ENCODE measurements at places on chromosomes 2 and 18.

GRCh38 chr2:24993406-24994145, 21.8 kb upstream of the DNAJC27 start:
- peak; percentile 50 for DNase-seq

DNA sequence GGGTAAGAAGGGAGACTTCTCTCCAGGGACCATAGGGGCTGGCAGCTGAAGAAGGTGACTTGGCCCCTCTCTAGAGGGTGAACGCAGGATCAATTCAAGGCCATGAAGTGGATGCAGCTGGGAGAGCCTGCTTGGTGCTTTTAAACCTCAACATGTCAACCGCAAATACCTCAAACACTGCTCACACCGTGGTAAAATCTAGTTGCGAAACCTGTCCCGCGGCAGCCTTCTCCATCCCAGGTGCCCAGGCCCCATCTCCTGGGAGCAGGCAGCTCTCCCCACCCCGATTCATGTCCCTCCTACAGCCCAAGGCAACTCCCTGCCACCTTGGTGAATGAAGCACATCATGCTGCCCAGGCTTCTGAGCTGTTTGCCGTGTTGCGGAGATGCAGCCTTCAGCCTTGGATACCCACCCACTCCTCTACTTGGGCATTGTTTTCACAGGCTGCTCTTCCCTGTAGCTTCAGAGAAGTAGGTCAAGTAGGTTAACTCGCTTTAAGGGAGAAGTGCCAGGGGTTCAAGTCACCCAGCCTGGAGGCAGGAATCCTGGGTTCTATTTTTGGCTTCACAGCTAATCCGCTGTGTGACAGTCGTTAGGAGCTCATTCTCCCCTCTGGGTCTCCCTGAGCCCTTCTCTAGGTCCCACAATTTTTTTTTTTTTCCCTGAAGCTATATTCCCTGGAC, 6.2 kb upstream of the EFR3B start:
- DNase-seq: no peak

- peak; percentile 18 for DNase-seq
Observed at GRCh38 chr2:25421820-25422411, 80.2 kb upstream of the DNMT3A start.

GRCh38 chr2:46980786-46981573, 65.4 kb upstream of the MCFD2 start:
- no peak for DNase-seq

DNA sequence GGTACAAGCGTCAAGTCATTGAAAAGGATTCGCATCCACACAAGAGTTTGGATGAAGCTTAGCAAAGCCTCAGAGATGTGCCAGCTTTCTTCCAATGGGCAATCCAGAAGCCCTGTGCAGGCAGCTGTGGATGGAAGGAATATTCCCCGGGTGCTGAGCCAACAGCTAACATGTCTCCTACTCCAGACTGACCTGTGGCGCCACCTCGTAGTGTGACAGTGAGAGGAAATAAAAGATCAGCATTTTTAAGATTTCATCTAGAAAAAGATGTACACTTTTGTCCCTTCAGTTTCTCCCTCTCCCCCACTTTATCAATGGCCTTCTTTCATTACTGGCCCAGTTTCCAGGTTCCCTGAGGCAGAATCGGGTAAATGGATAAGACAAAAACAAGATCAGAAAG, 48.9 kb upstream of the SPATS2L start:
- no peak for DNase-seq

DNA sequence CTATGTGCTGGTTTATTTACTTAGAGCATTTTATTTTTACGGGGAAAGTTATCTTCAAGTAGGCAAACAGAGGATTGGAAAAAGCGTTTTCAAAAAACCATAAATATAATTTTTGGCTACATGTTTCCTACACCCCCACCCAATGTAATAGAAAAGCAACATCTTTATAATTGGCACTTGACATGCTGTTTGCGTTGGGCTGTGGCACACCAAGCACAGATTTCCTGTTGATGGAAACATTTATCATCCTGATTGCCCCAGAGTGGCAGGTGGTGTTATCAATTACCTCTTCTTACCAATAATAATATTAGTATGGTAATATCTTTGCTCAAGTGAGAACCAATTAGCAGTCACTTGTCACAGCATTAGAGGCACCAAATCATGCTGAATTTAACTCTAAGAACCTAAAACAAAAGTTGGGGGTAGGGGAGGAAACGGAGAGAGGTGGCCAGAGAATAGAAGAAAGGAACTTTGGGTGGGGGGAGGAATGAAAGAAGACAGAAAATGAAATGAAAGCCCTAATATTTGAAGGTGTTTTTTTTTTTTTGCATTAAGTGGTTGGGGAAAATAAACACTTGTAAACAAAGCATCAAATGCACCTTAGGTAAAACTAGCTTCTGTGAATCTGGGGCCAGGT, 3.8 kb upstream of the SALL3 start:
- no peak for DNase-seq

GRCh38 chr2:99184811-99185210, 3.8 kb downstream of the MRPL30 start:
- DNase-seq: no peak

DNA sequence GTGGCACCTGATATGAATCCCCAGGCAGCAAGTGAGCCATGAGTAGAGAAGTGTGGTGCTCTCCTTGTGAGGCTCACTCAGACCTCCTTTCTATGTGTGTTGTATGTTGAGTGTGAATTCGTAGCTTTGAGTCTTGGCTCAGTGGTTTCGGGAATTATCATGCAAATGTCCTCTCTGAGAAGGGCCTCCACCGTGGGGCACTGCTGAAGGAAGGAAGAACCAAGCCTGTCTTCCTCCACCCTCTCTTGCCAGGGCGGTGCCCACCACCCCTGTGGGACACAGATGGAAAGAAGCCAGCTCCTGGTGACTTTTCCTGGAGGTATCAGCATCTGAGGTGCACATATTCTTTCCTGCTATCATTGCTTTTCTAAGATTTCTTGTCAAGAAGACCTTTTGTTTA, 156.1 kb downstream of the MYT1L start:
- no peak for DNase-seq

DNA sequence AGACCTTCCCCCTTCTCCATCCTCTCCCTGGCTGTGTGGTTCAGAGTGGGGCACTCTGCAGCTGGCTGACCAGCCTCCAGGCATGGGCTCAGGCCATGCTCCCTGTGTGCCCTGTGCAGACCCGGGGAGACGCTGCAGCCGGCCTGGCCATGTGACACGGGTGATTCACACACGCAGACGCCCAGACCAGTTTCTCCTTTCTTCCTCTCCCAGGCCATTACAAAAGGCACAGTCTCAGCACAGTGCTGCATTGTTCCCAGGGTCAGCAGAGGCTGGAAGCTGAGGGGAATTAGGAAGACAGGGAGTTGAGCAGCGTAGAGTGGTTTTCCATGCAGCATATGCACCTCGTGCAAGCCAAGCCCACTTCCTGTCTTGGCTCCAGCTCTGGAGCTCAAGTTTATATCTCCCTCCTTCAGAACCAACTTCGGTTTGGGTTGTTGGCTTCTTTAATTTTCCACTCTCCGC, 288.5 kb downstream of the TNS1 start:
- DNase-seq: no peak

DNA sequence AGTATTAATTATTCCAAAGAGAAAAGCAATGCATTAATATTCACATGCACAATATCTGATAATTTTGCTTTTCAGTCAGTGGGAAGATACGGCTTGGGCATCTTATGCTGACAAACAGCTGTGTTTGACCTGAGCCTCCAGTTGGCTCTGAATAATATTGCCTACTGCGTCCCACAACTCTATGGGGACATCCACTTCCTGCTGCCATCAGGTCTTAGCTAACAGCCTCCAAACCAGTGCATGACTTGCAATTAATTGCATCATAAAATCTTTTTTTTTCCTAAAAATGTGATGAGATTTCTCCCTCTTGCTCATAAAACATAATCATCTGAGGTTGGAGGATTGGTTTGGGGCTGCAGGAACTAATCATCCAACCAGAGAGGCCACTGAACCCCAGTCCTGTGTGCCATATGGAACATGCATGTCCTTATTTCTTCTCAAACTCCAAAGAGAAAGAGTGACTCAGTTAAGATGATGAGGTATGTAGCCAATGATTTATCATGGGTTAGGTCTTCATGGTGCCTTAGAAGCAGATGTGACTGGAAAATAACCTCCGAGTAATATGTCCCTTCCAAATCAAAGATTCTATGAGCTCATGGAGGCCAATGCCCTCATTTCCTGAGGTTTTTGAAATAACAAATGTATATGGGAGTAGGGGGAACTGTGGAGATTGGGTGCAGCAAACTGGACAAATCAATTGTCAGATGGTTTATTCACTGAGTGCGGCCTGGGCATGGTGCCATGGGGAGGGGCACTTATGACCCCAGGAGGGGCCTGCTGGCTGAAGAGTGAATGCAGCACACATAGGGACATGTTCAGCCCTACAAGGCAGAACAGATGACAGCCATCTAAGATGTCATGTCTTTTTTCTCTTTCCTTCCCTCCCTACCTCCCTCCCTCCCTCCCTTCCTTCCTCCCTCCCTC, 39.4 kb downstream of the EDAR start:
- no peak for DNase-seq

GRCh38 chr2:54967269-54967668, 83.0 kb downstream of the RTN4 start:
- no peak for DNase-seq

GRCh38 chr2:67524213-67524612, 127.1 kb downstream of the ETAA1 start:
- DNase-seq: no peak

- no peak for DNase-seq
Observed at GRCh38 chr18:56580026-56580425, 58.4 kb downstream of the TXNL1 start.

GRCh38 chr18:63293935-63294334, 25.6 kb downstream of the BCL2 start:
- no peak for DNase-seq

GRCh38 chr2:100641125-100641435, 78.3 kb downstream of the PDCL3 start:
- no peak for DNase-seq

- no peak for DNase-seq
Observed at GRCh38 chr2:215049341-215049740, 89.1 kb downstream of the ABCA12 start.

DNA sequence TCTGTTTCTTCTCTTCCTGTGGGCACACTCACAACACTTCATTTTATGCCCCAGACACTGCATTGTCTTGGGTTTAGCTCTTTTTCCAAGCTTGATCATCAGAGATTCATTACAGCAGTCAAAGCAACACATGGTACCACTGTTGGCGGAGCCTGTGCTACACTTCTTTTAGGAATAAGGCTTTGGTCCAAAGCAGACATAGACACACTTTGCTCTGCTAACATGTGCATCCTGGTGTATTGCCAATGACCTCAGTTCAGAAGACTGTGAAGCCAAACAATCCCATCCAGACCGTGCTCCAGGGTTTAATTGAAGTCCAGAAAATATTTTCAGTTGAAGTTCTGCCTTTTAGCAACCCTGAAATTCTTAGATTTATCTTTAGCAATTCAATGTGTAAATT, 354.6 kb upstream of the RAB12 start:
- DNase-seq: no peak

- no peak for DNase-seq
Observed at GRCh38 chr2:143392358-143392757, 263.1 kb downstream of the ARHGAP15 start.

- no peak for DNase-seq
Observed at GRCh38 chr2:4465671-4466070, 762.3 kb downstream of the DCDC2C start.

GRCh38 chr2:104215269-104216161, 638.4 kb upstream of the POU3F3 start:
- no peak for DNase-seq

- DNase-seq: no peak
Observed at GRCh38 chr2:32719430-32719829, 91.6 kb downstream of the TTC27 start.

- DNase-seq: no peak
Observed at GRCh38 chr2:161208527-161209139, 48.4 kb downstream of the TANK start.

- peak; percentile 36 for DNase-seq
Observed at GRCh38 chr2:189411860-189412259, 29.4 kb upstream of the WDR75 start.

GRCh38 chr2:71530641-71531332, 77.4 kb downstream of the DYSF start:
- DNase-seq: peak; percentile 42

DNA sequence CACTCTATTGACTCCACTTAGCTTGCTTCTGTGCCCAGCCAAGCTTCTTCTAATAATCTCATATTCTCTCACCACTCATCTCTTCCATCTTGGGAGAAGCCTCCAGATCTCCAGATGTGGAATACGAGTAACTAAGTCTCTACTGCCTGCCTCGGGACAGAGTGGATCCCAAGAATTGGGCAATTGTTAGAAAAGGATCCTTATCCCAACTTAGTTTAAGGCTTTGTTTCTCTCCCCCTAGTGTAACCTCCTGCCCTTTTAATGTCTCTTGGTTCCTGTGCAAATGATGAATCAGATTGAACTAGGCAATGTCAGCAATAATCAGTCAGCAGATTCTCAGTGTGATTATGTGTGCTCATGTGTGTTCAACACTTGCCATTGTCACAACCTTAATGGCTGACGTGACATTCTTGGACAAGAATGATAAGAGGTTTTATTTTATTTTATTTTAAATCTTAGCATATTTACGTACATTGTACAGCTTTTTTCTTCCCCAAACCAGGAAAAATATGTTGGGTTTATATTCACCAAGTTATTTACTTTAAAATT, 59.7 kb downstream of the MYO3B start:
- no peak for DNase-seq

All from small intestine (tissue), 16 donors.